ENCODE measurements at places on chromosomes 13 and 19.
A peak's percentile ranks its signal among the peaks of the same experiment; 100 is the strongest.

- DNase-seq, result no peak
These were observed 158.1 kb downstream of the IRS2 start for GRCh38 chr13:109628251-109628699.

- DNase-seq, result no peak
These were observed 405.8 kb downstream of the SPRY2 start for GRCh38 chr13:79935121-79935520.

GRCh38 chr13:39038569-39039030 lies 344 bp downstream of the NHLRC3 start:
- no peak for DNase-seq

- DNase-seq, result no peak
These were observed 21.2 kb downstream of the SULT2B1 start for GRCh38 chr19:48573163-48573505.

- DNase-seq, result no peak
These were observed 1591.0 kb upstream of the SLC10A2 start for GRCh38 chr13:104657196-104657595.

GRCh38 chr13:34847766-34848165 lies 94.3 kb upstream of the NBEA start:
- no peak for DNase-seq

DNA sequence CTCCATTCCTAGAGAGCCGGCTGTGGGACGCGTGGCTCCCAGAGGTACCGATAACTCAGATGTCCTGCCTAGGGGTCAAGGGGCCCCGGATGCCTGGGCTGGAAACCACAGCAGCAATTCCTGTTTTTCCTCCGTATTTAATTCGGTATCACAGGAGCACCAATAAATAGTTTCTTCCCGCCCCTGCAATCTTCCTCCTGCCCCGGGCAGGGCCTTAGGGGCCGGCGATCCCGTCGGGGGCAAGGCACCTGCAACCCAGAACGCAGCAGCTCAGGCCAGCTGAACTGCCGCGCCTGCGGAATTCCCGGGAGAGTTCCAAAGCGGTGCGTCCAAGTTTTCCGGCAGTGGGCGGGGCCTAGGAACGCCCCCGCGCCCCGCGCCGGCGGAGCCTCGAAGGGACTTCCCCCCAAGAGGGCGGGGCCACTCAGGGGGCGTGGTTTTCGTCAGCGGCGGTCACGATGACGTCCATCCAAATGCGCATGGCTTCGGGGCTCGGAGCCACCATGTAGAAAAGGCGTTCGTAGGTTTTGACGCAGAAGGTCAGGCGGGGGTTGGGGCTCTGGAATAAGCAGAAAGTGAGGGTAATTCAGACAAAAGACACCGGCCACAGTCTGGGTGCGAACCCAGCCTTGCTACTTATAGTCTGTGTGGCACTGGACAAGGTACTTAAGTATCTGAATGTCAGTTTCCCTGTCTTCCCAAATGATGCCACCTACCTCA lies 9.7 kb upstream of the LYPD3 start:
- DNase-seq, result no peak

DNA sequence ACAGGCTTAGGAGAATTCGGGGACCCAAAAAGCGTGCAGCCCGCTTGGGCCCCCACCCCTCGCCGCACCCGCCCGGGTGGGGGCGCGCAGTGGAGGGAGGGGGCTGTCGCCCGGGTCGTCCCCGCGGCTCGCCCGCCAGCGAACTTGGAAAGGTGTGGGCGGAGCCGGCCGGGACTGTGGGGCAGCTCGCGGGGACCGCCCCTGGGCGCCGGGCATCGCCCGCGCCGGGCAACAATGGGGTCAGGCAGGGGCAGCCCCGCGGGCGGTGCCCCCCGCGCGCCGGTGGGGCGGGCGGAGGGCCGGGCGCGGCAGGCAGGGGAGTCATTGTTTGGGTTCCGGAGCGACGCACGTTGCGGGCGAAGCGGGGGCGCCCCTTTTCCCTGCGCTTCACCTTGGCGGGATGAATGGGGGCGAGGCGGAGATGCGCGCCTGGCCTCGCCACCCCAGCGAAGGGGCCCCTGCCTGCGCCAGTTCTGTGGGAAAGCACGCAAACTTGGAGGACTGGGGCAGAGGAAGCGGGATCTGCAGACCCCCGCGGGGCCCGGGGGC lies 647 bp upstream of the KLF12 start:
- no peak for DNase-seq

- no peak for DNase-seq
These were observed 604.0 kb upstream of the SLITRK6 start for GRCh38 chr13:86403181-86403580.

- no peak for DNase-seq
These were observed 152.0 kb upstream of the MYO16 start for GRCh38 chr13:108477376-108477775.

DNA sequence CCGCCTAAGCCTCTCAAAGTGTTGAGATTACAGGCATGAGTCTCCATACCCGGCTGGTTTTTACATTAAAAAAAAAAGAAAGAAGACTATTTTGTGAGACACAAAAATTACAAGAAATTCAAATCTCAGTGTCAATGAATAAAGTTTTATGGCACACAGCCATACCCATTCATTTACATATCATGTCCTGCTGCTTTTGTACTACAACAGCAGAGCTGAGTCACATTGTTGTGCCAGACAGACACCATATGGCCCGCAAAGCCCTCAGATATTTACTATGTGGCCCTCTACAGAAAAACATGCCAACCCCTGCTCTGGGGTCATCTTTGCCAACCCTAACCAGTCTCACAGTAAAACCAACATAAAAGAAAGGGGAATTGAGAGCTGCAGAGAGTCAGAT lies 5.3 kb downstream of the SMIM7 start:
- DNase-seq, result no peak

GRCh38 chr13:23609414-23609760 lies 39.2 kb downstream of the TNFRSF19 start:
- DNase-seq, result peak; percentile 26

GRCh38 chr13:32905063-32905863 lies 111.0 kb upstream of the KL start:
- no peak for DNase-seq

DNA sequence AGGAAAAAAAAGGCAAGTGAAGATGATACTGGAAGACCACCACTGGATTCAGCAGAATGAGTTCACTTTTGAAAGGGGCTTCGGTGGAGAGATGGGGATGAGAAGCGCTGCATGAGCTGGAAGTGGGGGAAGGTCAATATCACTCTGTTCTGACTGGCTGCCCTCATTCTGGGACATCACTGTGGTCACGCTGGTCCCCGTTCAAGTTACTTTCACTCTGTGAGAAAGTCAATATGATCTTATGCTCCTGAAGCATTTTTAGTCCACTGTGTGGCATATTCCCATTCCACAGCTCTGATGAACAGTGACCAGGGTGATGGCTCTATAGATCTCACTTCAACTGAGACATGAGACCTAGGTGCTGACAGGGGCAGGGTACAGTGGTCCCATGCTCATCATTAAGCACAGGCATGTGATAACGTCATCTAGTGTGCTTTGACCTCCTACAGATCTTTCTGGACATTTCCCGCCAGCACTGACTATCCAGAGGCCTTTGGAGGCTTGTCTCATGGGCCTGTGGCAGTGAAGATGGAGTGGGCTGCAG lies 40.2 kb upstream of the GPR183 start:
- no peak for DNase-seq

DNA sequence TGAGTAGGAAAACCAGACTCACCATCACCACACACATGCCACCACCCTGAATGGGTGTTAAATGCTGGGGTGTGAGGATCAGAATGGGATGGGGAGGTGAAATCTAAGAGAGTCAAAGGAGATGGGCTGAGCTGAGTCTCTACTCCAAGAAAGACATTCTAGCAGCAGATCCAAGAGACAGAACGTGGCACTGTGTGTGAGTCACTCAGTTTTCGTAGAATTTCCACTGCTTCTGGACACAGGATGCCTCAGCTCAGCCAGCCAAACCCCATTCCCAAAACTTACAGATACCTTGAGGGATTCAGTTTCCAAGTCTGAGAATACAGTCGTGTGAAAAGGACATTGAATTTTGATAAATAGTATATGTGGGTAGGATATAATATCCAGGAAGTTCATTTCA lies 7.3 kb upstream of the CYP2A7 start:
- DNase-seq, result no peak

DNA sequence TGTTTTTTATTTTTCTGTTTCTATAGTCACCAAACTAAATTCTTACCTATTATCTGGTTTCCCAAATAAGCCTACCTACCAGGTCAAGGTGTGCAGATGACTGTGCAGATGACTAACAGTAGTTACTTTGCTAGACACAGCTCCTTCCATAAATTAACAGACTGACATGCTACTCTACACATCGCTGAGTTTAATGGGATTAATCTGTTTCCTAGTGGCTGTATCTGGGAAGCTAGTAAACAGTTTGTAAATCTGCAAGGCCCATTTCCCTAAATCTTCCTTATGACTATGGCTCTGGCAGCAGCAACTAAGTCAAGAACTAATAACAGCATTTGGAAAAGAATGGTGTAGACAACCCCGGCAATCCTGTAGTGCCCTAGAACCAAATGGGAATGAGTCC lies 27.9 kb downstream of the MIPEP start:
- DNase-seq, result no peak

DNA sequence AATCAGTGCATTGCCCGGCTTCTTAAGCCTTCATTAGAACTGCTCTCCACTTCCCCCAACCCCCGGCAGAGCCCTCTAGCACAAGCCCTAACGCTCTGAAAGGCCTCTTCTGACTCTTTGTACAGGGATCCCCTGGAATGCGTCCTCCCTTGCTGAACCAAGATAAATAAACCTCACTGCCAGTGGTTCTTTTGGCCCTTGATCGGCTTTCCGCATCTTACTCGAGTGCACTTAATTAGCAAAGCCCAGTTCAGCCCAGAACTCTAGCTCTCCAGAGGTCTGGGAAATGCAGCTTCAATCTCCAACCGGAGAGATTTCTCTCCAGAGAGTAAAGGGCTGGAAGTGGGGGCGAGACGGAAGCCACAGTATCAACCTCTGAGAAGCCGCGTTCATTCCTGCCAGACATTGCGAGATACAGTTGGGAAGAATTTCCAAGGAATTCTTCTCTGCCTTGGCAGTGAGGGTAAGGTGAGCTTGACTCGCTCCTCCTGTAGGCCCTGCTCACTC lies 8.7 kb upstream of the ZNF444 start:
- DNase-seq, result no peak

GRCh38 chr19:41144403-41144802 lies 30.2 kb downstream of the CYP2F1 start:
- DNase-seq, result peak; percentile 29

DNA sequence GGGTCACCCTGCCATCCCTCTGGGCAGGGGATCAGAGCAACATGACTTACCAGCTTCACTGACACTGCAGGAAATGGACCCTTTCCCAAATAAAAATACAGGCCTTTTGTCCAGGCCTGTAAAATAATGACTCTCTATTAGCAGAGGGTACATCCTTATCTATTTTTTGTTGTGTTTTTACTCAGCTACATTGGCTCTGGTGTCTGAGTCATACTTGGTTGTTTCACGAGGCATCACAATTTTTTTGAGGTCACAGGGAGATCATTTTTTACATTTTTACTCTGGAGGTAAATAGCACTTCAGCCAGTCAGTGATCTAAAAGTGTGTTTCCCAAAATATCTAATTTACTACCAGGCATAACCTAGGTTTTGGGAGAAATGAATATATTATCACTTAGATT lies 6.9 kb upstream of the HTR2A start:
- no peak for DNase-seq

DNA sequence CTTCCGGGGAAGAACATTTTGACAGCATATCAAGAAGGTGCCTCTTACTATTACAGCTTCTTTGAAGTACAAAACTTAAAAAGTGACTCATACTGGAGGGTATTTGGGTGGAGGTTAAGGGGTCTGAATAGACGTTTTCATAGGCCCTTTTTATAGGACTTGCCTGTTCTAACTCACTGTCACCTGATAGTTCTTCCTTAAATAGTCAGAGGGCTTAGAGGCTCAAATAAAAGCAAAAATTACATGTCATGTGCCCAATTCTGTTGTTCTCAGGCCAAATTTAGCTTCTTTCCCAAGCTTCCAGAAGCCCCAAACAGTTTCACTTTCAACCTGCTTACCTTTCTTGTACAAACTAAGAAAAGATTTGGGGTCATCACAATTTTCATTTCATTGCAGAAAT lies 16.1 kb upstream of the SLC46A3 start:
- no peak for DNase-seq

GRCh38 chr19:681029-682019 lies 5.1 kb downstream of the FSTL3 start:
- peak; percentile 70 for DNase-seq

- peak; percentile 15 for DNase-seq
These were observed 1.5 kb upstream of the ECSIT start for GRCh38 chr19:11530432-11530831.

DNA sequence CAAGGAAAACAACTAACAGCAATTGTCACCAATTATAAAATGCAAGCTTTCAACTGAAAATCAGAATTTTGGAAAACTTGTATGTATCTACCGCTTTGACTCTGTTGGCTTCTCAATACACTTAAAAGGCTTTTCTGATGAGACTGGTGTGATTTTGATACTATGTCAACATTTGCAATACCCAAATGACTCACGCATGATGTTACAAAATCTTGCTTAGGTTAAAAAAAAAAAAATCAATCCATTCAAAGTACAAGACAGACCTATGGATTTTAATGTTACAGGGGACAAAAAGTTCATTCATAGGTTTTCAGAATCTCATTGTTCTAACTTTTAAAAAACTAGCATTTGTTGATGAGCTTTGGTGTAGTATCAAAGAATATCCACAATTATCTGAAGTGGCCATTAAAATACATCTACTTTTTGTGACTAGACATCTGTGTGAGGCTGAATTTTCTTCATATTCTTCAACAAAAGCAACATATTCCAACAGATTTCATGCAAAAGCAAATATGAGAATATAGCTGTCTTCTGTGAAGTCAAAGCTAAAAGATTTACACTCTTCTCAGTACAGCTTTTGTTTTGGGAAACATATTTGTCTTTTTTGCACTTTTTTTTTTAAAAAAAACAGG lies 10.7 kb downstream of the ELF1 start:
- DNase-seq, result peak; percentile 27

- DNase-seq, result peak; percentile 67
These were observed at the start of gene MAP2K2 for GRCh38 chr19:4123615-4124568. MAP2K2 (minus strand) TSS chr19:4124122; CDS start chr19:4123875, 247 bp downstream.

DNA sequence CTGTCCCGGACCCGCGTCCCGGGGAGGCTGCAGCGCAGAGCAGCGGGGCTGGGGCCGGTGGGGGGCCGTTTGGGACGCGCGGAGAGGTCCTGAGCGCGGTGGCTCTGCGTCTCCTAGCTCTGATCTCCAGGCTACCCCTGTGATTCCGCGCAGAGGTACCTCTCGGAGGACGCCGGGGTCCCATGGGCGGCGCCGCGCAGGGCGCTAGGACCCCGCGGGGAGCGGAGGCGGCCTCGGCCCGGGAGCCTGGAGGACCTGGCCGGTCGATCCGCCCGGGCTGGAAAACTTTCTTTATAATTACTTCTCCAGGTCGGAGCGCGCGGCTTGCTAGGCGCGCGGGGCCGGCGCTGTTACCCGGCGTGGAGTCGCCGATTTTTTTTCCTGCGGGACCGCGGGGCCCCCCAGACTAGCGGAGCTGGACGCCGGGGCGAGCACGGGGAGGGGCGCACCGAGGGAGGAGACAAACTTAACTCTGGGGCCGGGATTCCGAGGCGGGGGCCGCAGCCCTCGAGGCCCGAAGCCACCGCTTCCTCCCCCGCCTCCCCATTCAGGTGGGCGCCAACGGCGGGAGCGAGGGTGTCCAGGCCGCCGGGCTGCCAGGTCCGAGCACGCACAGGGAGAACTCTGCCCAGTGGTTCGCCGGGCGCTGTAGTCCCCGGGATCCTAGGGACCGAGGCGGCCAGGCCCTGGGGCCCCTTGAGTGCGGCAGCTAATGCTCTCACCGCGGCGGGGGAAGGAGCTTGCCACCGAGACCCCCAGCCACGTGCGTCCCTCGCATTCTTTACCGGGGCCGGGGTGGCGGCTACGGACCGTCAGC lies 848 bp upstream of the CEBPA start:
- DNase-seq, result no peak
